ENCODE measurements at places on chromosomes 11 and 22.

- peak; percentile 7 for DNase-seq
Measured at GRCh38 chr11:129440028-129440713, 64.5 kb downstream of the BARX2 start.

DNA sequence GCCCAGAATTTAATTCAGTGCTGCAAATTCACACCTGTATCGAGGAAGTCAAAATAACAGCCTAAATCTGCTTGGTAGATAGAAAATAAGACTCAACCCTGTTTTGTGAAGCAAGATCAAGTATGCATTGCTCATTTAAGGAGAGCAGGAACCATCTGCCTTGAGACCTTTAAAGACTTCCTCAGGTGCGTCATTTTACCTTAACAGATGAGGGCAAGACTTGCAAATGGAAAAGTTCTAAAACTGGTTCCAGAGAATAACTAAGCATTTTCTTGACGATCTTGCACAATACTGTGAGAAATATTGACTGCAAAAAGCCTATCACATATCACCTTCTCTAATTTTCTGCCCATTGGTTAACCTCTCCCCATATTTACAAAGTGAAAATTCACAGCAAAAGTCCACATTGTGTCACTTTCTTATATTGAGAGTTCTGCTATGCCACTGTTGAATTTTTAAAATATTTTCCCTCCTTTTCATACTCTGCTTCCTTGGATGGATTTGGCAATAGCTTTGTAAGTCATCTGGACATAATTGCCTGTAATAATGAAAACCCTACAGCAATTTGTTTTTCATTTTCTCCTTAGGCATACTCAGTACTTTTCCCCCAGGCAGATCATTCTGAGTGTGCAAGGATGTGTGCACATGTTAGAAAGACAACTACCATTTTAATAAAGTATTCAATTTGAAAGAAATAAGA lies 234.2 kb downstream of the AASDHPPT start:
- no peak for DNase-seq

DNA sequence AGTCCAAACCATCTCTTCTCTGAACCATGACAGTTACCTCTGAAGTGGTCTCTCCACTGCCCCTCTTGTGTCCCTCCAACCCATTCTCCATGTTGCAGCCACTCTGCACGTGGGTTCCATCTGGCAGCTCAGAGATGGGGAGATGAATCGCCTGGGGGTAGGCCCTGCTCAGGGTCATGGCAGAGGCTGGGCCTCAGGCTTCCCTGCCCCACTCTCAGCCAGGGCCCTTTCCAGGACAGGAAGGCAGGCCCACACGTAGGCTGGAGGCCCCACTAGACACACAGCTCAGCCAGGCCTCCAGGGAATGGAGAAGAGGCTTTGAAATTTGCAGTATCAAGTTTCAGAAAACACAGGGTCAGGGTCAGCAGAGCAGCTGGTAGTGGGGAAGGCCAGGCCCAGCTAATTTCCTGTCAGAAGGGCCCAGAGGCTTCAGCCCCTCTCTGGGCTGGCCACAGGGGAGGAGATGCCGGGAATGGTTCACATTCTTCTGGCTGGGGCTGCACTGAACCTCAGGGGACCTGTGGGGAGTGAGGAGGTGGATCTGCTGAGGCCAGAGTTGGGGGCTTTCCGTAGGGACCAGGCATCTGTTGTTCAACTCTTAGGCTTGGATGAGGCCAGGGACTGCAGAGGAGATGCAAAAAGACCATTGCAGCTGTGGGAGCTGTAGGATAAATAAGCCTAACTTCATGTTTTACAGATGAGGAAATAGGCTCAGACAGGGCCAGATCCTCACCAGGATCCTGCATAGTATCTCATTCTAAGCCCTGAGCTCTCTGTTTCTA lies 101.6 kb downstream of the SWAP70 start:
- no peak for DNase-seq

GRCh38 chr11:66388780-66389386 lies 17.3 kb upstream of the SLC29A2 start:
- no peak for DNase-seq

DNA sequence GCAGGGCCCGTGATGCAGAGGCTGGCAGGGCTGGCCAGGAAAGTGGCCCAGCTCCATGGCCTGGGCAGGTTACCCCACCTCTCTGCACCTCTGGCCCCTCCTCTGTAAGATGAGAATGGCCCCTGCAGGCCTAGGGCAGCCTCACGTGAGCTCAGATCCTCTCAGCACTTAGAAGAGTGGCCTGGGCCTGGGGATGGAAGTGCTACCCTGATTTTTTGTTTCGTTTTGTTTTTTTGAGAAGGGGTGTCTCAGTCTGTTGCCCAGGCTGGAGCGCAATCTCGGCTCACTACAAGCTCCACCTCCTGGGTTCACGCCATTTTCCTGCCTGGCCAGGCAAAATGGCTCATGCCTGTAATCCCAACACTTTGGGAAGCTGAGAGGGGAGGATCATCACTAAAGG lies 982 bp downstream of the APOBEC3H start:
- no peak for DNase-seq

GRCh38 chr11:125068368-125068767 lies 5.3 kb downstream of the SLC37A2 start:
- DNase-seq = no peak

DNA sequence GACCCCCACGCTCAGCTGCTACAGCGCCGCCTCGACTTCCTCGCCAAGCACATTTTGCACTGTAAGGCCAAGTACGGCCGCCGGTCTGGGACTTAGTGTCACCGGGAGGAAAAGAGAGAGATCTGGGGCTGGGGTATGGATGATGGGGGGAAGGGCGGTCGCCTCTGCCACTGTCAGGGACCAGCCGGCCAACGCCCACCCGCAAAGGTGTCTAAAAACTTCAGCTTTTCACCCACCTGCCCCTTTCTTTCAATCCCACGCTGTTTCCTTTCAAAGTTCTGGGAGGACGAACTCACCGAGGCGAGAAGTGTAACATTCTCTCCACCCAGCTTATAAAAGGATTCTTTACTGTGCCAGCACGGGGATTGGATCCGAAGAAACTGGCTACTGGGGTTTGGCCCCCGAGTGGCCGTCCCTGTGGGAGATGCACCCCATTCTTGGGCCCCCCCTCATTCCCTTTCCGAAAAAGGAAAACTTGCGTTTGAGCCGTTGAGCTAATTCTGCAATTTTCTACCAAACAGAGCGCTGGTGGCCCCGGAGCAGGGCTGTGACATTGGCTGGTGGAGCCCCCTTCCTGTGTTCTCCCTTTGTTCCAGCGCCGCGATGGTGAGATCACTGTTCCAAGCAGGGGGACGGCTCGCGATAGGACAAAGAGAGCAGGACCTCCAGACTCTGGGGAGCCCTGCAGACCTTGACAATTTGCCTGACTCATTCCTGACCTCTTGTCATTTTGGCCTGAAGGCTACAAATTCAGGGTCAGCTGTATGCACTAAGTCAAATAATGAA lies 1.8 kb downstream of the FJX1 start:
- no peak for DNase-seq

DNA sequence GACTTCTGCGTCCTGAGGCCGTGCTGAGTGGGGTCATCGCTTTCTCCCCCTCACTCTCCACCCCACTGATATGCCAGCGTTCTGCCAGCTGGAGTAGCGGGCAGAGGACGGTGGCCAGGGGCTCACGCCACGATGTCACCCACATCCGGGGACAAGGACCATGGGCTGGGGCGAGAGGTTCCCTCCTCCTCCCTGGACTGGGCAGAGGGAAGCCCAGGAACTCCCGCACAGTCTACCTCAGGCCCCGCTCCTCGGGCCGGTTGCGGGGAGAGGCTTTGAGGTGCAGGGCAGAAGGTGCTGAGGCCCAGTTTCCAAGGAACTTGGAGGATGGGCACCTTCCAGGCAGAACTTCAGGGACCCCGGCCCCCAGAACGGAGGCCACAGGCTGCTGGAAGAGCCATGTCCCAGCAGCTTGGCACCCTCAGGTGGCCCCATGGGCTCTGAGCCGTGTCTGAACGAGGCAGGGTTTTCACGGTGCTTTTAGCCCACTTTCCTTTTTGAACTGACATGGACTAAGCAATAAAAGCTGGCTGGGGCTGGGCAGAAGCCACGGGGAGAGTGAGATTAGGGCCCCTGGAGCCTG lies 25.4 kb downstream of the ADAMTS15 start:
- DNase-seq = no peak

- DNase-seq = no peak
Measured at GRCh38 chr22:17436382-17436980, 67.2 kb downstream of the CECR2 start.

GRCh38 chr11:123775715-123776549 lies 21.6 kb upstream of the OR6X1 start:
- no peak for DNase-seq

DNA sequence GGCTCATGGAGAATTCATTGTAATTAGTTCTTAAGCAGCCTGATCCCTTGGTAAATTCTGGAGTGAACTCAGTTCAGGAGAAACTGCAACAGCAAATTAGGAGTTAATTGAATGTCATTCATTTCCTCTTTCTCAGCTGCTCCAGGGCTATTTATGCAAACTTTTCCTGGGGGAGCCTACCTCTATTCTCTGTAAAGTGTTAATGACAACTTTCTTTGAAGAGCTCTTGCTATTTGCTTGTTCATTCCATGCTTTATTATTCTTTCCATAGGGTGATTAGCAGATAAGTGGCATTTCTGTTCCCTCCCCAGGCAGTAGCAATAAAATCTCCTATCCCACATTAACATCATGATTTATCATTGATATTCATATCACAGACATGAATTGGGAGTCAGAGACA lies 267.6 kb upstream of the DDI1 start:
- no peak for DNase-seq

DNA sequence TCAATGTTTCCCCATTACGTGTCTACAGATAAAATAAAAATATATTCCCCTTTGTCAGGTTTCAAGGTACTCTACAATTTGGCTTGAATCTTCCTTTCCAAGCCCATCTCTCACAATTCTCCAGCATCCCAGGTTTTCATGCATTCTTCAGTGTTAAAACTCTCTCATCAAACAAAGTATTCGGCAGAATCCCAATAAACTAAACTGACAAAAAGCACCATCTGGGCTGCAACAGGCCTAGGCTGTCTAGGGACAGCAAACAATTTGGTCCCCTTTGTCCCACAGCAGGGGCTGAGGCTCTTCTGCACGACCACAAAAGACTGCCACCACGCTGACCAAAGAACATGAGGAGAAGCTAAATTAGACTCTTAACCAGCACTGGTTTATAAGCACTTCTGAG lies 159.4 kb downstream of the CADM1 start:
- no peak for DNase-seq

DNA sequence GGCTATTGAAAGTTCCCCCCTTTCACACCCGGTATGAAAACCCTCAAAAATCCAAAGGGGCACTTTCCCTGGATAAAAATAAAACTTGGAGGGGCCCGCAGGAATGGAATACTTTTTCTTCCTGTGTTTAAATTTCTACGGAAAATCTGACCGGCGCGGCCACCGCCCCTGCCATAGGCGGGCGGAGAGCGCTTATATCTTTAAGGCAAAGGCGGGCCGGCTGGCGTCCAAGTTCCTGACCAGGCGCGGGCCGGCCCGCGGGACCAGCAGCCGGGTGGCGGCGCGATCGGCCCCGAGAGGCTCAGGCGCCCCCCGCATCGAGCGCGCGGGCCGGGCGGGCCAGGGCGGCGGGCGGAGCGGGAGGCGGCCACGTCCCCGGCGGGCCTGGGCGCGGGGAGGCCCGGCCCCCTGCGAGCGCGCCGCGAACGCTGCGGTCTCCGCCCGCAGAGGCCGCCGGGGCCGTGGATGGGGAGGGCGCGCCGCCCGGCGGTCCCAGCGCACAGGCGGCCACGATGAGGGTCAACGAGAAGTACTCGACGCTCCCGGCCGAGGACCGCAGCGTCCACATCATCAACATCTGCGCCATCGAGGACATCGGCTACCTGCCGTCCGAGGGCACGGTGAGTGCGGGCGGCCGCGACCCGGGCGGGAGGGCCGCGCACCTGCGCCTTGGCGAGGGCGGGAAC lies at the start of gene ANO1:
ANO1 (plus strand) TSS at position 223 of the 686 bp plus-strand sequence; CDS start at position 513, 290 bp downstream.
- no peak for DNase-seq

GRCh38 chr11:66915046-66915832 lies 42.9 kb downstream of the PC start:
- DNase-seq = no peak

DNA sequence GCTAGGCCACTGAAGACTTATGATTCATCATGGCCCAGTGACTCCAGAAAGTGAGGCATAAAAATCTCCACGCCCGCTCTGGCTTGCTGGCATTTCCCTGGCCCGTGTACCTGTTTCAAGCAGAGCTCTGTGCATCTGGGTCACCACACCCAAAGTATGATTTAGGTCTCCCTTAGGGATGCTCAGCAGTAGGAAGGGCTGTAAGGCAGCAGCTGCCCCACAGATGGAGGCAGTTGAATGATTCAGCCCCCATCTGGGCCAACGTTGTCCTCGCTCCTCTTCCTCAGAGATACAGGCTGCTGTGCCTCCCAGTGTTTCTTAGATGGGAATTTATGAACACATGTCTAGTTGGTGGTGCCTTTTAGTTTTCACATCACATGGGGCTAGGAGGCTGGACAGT lies 21.6 kb downstream of the GPR83 start:
- DNase-seq = no peak

DNA sequence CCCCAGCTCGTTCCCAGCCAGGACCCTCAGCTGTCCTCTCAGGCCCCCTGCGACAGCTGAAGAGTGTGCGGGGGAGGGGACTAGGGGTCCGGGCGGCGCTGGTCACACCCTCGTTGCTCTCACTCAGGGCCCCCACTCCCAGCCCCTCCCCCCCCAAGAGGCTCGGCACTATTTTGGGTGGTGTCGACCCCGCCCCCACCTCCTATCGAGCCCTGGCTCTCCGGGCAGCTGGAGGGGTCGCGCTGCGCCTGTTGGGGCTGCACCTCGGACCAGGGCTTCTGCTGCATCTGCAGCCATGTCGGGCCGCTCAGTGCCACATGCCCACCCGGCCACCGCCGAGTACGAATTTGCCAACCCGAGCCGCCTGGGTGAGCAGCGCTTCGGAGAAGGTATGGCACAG lies at the start of gene HSPB2:
HSPB2 (plus strand) TSS at position 200 of the 400 bp plus-strand sequence; CDS start at position 296, 96 bp downstream.
- DNase-seq = no peak

DNA sequence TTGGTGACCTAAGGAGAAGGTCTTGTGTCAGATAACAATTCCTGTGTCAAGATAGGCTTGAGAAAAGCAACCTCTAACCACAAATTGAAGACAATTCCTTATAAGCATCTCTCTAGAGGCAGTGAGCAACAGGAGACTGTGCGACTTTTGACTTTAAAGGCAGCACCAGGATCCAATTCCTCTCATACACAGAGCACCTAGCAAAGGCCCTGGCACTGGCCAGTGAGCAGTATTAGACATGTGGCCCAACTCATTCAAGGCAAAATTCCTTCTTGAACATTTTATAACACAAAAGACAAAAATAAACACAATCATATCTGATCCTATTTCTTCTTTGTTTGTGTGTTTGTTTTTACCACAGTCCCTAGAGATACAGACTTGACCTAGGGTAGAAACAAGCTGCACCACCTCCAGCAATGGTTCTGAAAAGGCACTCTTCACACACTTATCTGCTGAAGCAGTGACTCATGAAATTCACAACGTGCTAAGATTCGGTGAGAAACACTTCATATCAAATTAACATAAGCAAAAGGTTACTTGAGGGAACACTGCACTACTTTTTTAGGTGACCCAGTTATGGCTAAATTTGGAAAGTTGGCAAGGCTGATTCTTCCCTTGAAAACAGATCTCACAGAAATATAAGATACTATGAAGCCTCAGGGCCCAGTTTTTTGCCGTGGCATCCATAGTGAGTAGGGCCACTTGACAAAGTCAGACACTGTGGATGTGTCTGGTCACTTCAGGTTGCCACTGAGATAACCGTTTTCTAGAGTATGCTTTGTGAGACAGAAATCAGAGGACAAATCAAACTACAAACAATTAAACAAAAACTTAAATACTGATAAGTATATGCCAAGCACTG lies 1018.9 kb downstream of the DLG2 start:
- no peak for DNase-seq

- no peak for DNase-seq
Measured at GRCh38 chr11:35274909-35275785, 136.2 kb downstream of the CD44 start.

Measured in NCI-H1436 treated with DMSO at 0.1 percent for 48 hours (cell line).